Fibroblast of skin of back (primary cell): ENCODE measurements at places on chromosomes 1 and 21.

- peak; percentile 68 for DNase-seq
Measured at GRCh38 chr1:186643614-186644013, 36.6 kb downstream of the PTGS2 start.

- no peak for DNase-seq
Measured at GRCh38 chr1:204042516-204042915, 30.4 kb upstream of the SOX13 start.

GRCh38 chr1:9404117-9404914, 111.6 kb downstream of the SPSB1 start:
- no peak for DNase-seq

DNA sequence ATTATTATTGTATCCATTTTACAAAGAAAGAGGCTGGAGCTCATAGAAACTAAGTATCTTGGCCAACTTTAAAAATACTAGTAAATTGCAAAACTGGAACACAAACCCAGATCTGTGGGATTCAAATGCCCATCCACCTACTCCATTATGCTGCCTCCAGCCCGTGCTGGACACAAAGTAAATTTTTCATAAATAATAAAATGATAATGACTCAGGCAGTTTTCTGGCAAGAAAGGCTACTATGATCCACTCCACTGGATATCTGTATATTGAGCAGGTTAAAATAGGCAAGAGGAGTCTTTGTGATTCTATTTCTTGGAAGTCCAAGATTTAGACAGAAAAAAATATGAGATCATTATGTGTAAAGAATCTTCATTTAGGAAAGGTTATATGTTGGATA, 138.3 kb upstream of the DUSP10 start:
- DNase-seq: no peak

DNA sequence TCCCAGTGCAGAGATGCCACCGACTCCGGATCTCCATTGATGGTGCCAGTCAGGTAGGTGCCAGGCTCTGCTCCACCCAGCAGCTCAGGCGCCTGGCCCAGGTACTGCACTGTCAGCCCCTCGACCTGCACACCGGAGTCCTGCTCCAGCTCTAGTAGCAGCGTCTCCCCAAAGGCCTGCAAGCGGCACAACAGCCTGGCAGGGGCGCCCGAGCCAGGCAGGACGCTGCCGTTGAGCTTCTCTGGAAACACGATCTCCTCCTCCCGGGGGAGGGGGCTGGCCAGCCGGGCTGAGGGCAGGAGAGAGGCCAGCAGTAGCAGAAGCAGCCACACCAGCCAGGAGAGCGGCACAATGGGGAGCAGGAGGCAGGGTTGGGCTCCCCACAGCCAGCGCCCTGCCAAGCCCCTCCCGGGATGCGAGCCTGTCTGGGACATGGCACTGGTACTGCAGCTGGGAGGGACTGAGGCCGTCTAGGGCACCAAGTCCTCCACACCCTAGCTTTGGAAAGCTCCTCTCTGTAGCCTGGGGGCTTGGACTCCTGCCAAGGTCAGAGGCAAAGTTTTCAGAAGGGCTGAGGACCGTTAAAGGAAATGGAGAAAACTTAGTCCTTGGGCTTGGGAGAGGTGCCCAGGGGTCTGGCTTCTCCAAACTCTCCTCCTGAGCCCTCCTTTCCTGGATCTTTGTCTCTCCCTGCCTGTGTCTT, 509 bp downstream of the ADAMTS4 start:
- DNase-seq: peak; percentile 54

GRCh38 chr1:5637171-5637570, 355.1 kb downstream of the NPHP4 start:
- DNase-seq: no peak

DNA sequence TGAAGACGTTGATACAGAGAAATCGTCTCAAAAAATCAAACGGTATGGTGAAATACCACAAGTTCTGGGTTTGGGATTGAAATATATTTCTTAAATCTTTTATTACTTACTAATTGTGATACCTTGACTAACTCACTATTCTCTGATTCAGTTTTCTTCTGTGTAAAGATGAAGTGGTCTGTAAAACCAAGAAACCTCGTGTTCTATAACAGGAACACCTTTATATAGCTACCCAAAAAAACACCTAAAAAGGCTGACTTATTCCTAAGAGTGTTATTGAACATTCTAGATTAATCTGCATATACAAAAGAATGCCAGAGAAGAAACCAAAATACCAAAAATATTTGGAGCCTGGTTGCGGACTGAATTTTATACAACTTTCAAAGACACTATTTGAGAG, 721 bp downstream of the LRRIQ3 start:
- no peak for DNase-seq

GRCh38 chr1:79726321-79726720, 719.8 kb upstream of the ADGRL4 start:
- no peak for DNase-seq

DNA sequence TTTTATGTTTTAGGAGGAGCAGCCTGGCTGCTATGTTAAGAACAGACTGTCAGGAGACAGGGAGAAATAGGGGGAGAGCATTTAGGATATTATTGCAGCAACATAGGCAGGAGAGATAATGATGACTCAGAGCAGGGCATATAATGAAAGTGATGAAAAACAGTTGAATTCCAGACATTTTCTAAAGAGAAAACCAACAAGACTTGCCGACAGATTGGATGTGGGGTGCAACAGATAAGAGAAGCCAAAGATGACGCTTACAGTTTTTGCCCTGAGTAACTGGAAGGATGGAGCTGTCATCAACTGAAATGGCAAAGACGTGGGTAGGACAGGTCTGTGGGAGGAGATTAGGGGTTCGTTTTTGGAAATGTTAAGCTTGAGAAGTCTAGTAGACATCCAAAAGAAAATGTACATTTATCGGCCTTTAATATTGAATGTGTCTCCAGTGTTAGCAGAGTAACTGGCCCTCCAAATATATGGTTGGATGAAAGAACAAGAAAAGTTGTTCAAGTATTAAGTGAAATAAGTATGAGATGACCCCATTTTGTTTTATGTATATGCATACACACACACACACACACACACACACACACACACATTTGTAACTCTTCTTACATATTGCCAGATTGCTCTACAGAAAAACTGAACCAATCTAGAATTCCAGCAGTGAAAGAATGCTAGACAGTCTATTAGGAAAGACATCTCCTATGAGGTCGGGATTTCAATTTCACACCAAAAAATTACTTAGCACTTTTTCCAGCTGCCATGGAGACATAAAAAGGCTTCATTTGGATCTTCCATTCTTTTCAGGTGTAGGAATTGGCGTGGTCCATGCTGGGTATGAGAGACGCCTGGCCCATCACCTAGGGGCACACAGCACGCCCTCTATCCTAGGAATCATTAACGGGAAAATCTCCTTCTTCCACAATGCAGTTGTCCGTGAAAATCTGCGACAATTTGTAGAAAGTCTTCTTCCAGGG, 17.2 kb downstream of the DNAJC16 start:
- DNase-seq: peak; percentile 78
